Common myeloid progenitor, CD34-positive (primary cell): ENCODE measurements at places on chromosomes 11 and 22.
A peak's percentile ranks its signal among the peaks of the same experiment; 100 is the strongest.

GRCh38 chr22:27810609-27811151 is 9.1 kb upstream of the MN1 start:
- DNase-seq, result no peak

DNA sequence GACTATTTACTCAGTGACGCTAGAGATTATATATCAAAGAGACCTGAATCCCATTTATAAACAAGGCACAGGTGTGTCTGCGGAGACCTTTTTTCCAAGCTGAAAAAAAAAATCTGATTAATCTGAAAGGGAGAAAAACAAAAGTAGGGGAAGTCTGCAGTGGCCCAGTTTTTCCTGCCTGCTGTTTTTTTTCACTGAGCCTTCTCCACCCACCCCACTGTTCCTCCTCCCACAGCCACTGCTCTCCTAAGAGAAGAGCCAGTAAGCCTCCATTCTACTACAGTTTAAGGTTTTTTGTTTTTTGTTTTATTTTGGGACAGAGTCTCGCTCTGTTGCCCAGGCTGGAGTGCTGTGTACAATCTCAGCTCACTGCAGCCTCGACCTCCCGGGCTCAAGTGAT is 18.4 kb downstream of the ARFGAP2 start:
- no peak for DNase-seq

DNA sequence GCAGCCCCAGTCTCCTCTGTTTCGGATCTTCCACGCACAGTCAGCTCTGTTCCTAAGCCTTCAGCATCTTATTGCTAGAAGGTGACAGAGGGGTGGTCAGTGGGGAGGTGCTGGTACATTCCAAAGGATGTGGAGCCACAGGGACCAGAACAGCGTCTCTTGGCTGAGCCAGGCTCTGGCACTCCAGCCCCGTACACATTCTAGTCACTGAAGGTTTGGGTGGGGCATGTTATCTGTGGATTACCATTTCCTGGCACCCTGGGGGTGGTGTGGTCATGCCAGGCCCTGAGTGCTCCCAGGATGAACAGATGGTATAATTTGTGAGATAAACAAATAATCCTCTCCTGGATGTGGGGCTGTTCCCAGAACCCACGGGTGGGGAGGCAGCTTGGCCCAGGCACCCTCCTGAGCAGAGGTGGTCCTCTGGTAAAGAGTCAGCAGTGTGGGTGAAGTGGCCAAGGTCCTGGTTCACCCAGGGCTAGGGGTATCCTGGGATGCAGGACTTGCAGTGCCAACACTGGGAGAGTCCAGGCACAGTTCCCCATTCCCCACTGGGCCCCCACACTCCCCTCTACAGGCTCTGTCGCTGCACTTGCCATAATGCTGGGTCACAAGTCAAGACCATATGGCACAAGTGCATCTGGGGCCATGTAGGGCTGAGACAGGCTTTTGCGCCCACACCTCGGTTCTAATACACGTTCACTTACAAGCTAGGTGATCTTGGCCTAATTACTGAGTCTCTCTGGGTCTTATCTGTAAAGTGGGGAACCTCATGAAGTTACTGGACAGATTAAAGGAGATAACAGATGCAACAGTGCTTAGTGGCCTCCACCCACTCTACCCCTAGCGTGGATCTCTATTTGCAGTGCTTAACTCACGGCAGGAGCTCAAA is 33.0 kb downstream of the DKK3 start:
- DNase-seq, result peak; percentile 17

- no peak for DNase-seq
These were observed 5.6 kb downstream of the SHANK3 start for GRCh38 chr22:50678218-50678650.

DNA sequence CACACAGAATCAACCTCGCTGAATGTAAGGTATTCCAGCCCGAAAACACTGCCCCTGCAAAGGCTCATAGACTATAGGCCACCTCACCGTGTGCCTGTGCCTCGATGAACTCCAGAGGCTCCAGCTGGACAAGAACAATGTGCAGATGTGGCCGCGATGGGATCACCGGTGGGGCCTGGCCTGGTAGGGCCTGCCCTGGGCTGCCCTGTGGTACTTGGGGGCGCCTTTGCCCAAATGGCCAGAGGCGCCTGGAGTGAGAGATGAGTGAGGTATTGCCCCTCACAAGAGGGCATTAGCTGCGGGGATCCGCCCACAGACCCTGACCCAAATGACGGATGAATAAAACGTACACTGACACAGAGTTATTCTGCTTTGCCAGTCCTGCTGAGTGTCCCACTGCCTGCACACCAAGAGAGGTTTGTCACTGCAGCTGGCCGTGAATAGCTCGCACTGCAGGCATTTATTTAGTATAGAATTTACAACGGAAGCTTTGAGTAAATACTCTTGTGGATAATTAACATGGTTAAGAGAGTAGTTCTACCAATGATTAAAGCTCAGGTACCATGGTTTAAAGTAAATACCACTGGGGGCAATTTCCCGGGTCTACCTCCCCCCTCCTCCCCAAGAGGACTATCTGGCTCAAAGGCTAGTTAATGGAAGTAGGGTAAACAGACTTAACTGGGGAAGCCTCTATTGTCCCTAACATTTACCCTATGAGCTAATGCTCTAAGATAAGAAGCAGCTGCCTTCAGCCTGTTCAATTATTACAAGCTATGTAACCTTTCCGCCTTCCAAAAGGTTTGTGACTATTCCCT is 101.1 kb upstream of the IGLL5 start:
- no peak for DNase-seq

DNA sequence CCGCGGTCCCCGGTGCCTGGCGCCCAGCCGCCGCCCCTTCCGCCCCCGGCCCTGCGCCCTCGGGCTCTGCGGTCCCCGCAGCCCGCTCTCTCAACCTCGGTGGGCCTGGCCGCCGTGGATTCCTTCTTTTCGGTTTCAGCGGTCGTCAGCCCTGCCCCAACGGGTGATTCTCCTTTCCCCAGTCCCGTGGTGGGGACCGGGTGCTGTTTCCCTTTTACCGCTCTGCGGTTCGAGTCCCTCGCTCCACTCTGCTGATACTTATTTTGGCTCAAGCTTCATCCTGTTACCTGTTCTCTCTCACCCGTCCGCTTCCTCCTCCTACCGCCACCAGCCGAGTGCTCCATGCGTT is 494 bp downstream of the ZDHHC5 start:
- peak; percentile 68 for DNase-seq

GRCh38 chr11:105100206-105100605 is 39.4 kb downstream of the CARD18 start:
- DNase-seq, result peak; percentile 58

DNA sequence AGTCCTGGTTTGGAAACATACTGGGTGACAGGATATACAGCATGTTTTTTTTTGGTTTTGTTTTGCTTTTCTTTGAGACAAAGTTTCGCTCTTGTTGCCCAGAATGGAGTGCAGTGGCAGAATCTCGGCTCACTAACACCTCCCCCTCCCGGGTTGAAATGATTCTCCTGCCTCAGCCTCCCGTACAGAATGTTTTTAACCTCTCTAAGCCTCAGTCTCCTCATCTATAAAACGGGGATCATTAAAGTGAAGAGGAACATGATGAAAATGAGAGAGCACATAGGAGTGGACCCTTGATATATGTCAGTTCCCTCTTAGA is 28.1 kb upstream of the SCARF2 start:
- DNase-seq, result no peak

GRCh38 chr22:17836992-17837742 is 62.9 kb upstream of the BID start:
- no peak for DNase-seq

DNA sequence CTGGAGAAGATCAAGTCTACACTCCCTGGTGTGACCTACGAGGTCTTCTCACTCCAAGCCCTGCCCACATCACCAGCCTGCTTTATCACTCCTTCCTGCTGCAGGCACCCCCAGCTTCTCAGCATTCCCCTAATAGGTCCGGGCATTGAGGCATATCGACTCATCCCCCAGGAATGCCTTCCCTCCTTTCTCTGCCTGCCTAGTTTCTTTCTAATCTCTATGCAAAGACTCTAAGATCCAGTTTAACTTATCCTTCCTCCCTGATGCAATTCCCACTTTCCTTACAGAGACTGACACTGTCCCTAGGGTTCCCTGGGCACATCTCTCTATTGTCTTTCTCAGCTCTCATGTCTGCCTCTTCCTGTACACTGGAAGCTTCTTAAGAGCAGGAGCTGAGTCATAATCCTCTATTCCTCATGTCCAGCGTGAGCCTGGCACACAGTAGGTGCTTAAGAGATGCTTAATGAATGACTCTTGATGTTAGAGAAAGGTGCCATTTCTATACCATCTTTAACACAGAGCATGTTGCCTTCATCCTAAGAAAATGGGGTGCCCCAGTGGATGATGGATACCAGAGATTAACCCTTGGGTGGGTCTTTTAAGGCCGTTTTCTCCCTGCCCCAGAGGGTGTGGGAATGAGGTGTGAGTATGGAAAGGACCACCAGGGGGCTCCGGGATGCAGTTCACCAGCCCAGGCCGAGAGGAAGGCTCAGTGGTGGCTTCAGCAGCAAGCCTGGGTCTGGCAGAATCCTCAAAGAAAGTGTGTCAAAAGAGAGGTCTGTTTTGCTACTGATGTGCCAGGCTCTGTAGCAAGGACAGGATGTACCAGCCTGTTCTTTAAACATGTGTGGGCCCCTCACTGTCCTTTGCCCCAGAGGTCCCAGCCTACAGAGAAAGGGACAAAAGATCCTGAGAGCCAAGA is 34.7 kb downstream of the PARVA start:
- peak; percentile 35 for DNase-seq

DNA sequence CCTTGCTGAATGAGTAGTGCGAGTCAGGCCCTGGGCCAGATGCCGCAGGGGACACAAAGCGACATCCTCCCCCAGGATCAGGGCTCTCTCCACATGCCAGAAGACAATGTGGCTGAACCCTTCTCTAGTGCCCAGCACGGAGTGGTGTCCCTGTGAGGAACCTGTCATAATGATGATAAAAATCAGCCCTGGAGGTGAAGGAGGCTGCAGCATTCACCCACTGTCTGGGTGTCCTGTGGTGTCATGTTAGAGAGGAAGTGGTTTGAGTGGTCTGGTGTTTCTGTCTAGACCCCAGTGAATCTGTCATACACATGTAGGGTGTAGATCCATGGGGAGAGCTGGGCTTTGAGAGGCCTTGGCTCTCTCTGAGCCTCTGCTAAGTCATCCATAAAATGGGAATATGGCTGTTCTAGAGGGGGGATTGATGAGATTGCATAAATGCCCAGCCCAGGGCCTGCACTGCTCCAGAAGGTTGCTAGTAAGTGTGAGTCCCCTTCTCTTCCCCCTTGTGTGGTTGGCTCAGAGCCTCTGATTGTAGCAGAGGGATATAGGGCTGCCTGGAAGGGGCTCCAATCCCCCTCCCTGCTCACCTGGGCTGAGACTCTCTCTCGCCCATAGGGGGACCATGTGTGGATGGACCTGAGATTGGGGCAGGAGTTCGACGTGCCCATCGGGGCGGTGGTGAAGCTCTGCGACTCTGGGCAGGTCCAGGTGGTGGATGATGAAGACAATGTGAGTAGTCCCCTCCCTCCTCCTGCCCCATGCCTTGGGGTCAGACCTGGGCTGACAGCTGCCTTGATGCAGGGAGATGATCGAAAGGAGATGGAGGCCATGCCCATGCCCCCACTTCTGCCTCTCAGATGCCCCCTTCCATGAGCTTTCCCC is 14.3 kb downstream of the MYO7A start:
- peak; percentile 88 for DNase-seq

- no peak for DNase-seq
These were observed 60.4 kb upstream of the THY1 start for GRCh38 chr11:119483341-119483880.

- DNase-seq, result peak; percentile 72
These were observed 27.4 kb downstream of the RRAS2 start for GRCh38 chr11:14331476-14332136.

- DNase-seq, result no peak
These were observed 39.2 kb downstream of the CD6 start for GRCh38 chr11:61010466-61011228.

- DNase-seq, result no peak
These were observed 22.7 kb downstream of the CBX7 start for GRCh38 chr22:39129746-39130145.

- DNase-seq, result no peak
These were observed 117.7 kb downstream of the ABTB2 start for GRCh38 chr11:34240150-34240494.

DNA sequence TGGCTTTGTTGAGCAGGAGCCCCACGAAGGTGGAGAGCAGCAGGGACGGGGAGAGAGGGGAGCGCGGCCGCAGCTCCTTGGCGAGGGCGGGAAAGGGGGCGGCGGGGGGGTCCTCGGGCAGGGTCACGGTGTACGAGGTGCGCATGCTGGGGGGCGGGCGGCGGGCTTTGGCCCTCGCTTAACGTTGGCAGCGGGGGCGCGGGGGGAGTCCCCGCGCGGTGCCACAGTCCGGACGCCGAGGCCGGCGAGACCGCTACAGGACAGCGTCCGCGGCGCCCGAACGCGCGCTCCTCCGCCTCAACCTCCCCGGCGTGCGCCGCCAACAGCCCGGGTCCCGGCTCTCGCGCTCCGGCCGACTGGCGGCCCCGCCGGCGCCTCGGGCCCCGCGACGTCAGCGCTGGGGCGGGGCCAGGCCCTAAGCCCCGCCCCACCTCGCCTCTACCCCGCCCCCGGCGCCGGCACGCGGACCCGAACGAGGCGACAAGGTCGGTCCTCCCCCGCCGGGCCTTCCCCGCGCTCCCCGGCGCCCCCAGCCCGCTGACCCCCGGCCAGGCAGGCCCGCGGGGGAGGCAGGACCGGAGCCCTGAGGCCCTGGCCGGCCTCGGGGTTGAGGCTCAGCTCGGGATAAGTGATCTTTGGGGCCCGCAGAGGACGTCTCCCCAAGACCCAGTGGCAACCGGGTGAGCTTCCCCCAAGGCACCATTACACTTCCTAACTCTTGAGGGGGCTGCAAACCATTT is 17.5 kb downstream of the USP2 start:
- DNase-seq, result peak; percentile 53

DNA sequence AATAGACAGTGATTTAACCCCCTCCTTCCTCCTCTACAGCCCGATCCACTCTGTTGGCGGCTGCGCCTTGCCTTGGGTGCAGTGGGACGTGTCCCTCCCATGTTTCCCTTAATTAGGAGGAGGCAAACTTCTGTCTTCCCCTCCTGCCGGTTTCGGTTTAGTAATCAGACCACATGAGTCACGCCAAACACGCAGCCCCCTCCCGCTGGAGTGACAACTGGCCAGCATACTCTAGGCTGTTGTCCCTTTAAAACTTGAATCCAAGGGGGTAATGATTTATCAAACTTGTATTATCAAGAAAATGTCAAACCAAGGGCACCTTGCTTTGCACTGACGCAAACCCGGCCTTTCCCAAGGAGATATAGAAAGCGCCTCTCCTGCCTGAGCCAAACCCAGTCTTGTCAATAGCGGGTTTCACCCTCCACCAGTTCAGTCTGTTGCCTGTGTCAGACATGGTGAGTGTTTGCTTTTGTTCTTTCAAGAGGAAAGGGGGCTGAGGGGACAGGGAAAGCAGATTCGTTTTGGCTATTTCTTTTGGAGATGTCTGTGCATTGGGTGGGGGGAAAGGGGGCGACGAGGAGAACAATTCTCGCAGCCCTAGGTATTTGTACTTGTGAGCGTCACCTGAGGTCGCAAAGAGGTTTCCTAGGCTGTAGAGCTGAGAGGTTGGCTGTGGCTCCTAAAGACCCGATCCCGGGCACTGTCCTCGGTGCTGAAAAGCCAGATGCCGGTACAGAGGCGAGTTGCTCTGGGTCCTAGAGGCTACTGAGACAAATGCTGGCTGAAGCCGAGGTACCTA is at the start of gene SLC6A5:
Gene SLC6A5, plus strand, starts transcription at position 388 of the 799 bp plus-strand sequence. Its CDS starts 65 bp downstream, at position 453.
- peak; percentile 81 for DNase-seq
